Urinary bladder (tissue), 4 donors: ENCODE measurements at places on chromosomes 1 and 21. TPM values are rescaled to one million over a fixed set of nuclear protein-coding genes. Genes with fewer than 3 reads are reported as not detected.

Gene CASZ1
- total RNA-seq, result 10.6 TPM

Gene NIBAN1
- 148 TPM for total RNA-seq

Gene CNR2
- 0.11 TPM for total RNA-seq

Gene PDC
- total RNA-seq, result not detected

Gene RNU1-3
- under 0.01 TPM for total RNA-seq

Gene IVL
- 2.7 TPM for total RNA-seq

Gene ITSN1
- total RNA-seq, result 81.7 TPM

Gene EXO5
- 9.7 TPM for total RNA-seq

Gene RNF186
- total RNA-seq, result not detected
